ENCODE measurements at places on chromosomes 1 and 21.

DNA sequence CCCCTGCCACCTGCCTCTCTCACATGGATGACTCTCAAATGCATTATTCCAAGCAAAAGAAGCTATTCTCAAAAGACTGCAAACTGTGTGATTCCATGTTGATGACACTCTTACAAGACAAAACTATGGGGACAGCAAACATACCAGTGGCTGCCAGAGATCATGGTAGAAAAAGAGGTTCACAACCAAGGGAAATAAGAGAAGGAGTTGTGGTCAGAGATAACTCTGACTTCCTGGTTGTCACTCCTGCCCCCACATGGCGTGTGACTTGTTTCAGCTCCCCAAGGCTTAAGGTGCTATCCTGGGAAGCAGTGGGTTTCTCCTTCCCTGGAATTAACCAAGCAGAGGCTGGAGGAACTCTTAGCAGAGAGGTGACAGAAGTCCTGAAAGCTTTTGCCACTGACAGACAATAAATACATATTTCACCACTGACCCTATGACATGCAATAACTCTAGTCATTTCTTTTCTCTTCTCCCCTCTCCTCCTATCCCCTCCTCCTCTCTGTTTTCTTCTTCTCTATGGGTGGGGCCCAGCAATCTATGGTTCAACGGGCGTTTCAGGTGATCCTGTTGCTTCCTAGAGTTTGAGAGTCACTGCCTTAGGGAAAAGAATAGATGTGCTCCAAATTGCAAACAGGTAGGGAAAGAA, 185.1 kb downstream of the FCRL5 start:
- H3K4me3 ChIP-seq, result no peak overlapping the region

GRCh38 chr1:183887826-183888819, 83.2 kb downstream of the RGL1 start:
- peak; percentile 48 for DNase-seq
- no peak overlapping the region for H3K4me3 ChIP-seq
- H3K4me1 ChIP-seq, result peaks cover 15% of the 10 kb centered on the region
- no peaks in the 10 kb centered on the region for H3K36me3 ChIP-seq

DNA sequence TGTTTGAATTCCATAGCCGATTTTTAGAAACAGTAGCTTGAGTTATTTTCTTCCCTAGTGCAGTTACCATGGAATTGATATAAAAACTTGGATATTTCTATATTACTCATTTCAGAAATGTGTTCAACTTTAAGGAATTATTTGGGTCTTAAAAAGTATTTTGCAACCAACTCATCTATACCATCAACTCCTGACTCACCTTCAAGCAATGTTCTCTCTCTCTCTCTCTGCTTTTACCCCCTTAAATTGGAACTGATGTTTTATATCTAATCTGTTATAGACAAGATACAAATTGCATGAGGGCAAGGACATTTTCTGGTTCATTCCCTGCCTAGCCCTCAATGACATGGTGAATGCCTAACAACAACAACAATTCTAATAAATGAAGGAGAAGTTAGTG, 214.7 kb upstream of the NRIP1 start:
- DNase-seq, result no peak
- peaks cover 17% of the 10 kb centered on the region for H3K4me1 ChIP-seq
- no peaks in the 10 kb centered on the region for H3K27me3 ChIP-seq
- no peaks in the 10 kb centered on the region for H3K36me3 ChIP-seq
- no peak overlapping the region for H3K27ac ChIP-seq
- no peak overlapping the region for H3K4me3 ChIP-seq

DNA sequence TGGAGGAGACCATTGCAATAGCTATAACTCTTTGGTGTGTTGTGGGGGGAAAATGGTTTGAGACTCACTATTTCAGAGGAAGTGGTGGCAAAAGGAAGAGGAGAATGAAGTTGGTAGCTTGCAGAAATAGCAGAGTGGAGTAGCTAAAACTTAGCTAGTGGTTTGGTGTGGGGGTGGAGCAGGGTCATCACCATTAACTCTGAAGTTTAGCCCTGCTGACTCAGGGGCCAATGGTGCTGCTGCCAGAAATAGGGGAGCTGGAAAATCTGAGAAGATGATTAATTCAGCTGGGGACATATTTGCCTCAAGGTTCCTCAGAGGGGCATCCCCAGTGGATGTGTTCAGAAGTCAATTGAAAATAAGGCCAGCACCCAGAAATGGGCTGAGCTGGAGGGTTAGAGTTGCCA, 65.4 kb downstream of the RUNX1 start:
- H3K27ac ChIP-seq, result no peak overlapping the region
- no peak overlapping the region for H3K4me3 ChIP-seq
- peaks cover 78% of the 10 kb centered on the region for H3K4me1 ChIP-seq
- no peaks in the 10 kb centered on the region for H3K27me3 ChIP-seq

DNA sequence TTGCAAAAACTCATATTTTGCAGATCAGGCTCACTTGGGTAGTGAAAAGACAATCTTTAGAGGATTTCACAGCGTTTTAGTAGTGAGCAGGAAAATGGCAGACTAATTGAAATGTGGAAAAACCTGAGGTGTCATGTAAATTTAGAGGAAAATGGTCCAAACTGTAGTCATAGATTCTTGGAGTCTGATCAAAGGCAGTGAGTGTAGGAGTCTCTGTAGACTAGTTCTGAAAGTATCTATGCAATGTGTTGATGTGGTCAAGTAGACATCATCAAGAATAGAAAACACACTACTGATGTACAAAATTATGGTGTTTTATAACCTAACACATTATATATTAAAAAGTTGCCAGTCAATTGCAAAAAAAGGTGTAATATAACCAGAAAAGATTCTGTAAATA, 143.2 kb upstream of the C1orf105 start:
- no peak overlapping the region for H3K27ac ChIP-seq
- H3K4me1 ChIP-seq, result no peaks in the 10 kb centered on the region
- H3K4me3 ChIP-seq, result no peak overlapping the region

DNA sequence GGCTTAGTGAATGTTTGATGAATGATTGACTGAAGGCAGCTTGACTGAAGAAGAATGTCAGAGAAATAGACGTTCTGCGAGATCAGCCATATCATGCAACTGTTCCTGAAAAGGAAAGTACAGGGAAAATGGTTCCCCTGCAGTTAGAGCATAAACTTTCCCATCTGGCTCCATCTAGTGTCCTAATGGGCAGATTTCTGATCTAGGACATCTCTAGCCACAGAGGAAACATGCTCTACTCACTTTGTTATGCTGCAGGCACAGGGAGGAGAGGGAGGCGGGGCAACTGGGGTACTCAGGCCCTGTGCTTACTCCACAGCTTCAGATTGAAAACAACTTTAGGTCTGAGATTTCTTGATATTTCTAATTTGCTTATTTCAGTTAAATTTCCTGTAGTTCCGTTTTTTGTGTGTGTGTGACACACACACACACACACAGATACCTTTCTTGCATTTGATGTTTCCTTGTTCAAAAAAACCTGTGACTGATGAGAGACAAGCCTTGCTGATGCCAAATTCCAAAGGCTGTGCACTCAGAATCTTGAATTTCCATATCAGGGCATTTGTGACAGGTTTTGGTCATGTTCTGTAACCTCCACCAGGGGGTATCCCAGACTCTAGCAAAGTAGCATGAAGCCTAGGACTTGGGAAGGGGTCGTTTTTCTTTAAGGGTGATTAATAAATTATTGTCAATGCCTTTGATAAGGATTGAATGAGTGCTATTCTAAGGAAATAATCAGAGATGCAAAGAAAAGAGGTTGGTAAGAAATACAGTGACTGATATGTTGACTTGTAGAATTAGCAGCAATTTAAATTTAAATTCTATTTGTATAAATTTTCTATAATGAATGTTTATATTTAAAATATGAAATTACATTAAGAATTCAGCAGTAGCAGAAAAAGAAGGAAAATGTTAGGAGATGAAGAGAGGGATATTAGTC, 139.7 kb upstream of the BEND5 start:
- peaks cover 5% of the 10 kb centered on the region for H3K27me3 ChIP-seq
- no peaks in the 10 kb centered on the region for H3K4me1 ChIP-seq
- DNase-seq, result peak; percentile 40
- H3K36me3 ChIP-seq, result no peaks in the 10 kb centered on the region

DNA sequence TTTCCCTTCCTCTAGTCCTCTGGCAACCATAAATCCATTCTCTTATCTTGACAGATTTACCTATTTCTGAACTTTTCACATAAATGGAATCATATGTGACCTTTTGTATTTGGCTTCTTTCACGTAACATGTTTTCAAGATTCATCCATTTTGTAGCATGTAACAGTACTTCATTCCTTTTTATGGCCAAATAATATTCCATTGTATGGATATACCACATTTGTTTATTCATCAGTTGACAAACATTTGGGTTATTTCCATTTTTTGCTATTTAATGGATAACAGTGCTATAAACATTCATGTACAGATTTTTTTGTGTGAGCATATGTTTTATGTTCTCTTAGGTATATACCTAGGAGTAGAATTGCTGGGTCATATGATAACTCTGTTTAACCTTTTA, 54.0 kb downstream of the RPAP2 start:
- H3K4me1 ChIP-seq, result no peaks in the 10 kb centered on the region
- H3K27ac ChIP-seq, result no peak overlapping the region
- peaks cover 3% of the 10 kb centered on the region for H3K36me3 ChIP-seq
- no peaks in the 10 kb centered on the region for H3K27me3 ChIP-seq
- DNase-seq, result no peak

- H3K4me1 ChIP-seq, result peaks cover 3% of the 10 kb centered on the region
- H3K27me3 ChIP-seq, result peaks cover 10% of the 10 kb centered on the region
- DNase-seq, result no peak
- no peaks in the 10 kb centered on the region for H3K36me3 ChIP-seq
Observed at GRCh38 chr1:158124034-158124433, 56.7 kb upstream of the CD1D start.

DNA sequence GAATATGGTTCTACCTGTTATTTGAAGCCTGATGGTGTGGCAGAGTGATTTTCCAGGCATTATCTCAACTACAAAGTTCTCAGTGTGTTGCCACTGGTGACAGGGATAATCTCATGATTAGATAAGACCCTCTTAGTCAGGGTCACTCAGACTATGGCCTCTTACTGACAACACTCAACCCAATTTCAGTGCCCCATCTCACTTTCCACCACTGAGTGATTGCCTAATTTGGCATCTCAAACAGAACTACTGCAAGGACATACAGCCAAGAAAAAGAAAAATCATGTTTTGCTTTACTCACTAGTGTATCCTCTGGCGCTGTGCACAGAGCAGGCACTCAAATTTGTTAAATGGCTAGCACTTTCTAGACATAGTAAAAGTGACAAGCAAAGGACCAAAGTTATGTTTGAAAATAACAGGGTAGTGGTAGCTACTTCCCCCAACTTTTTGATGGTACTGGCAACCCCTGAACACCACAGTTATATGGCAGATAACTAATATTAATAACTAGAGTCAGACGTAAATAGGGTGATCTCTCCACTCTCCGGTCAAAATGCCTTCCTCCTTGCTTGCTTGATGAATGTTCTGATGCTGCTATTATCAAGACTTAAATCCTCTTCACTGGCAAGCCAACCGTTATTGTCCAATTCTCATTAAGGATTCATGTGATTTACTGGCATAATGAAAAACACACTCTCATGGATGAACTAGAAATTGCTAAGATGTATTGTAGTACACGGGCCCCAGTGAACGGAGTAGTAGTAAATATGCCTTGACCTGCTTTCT, 37.1 kb upstream of the SLC30A10 start:
- H3K27me3 ChIP-seq, result no peaks in the 10 kb centered on the region
- H3K27ac ChIP-seq, result no peak overlapping the region
- H3K36me3 ChIP-seq, result peaks cover 22% of the 10 kb centered on the region
- no peaks in the 10 kb centered on the region for H3K4me1 ChIP-seq
- H3K4me3 ChIP-seq, result no peak overlapping the region

DNA sequence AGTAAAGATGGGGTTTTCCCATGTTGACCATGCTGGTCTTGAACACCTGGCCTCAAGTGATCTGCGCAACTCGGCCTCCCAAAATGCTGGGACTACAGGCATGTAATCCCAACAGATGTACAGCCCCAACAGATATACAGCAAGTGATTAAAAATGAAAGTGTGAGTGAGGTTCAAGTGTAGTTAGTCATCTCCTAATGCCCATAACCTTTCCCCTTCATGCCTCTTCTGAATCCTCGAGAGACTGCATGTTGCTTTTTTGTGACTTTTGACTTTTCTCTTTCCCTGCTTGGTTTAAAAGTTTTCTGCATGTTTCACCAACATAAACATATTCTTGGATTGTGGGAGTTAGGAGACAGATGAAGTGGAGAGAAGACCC, 31.2 kb downstream of the KCNK2 start:
- DNase-seq, result no peak
- H3K36me3 ChIP-seq, result no peaks in the 10 kb centered on the region
- H3K4me1 ChIP-seq, result no peaks in the 10 kb centered on the region
- H3K27ac ChIP-seq, result no peak overlapping the region

DNA sequence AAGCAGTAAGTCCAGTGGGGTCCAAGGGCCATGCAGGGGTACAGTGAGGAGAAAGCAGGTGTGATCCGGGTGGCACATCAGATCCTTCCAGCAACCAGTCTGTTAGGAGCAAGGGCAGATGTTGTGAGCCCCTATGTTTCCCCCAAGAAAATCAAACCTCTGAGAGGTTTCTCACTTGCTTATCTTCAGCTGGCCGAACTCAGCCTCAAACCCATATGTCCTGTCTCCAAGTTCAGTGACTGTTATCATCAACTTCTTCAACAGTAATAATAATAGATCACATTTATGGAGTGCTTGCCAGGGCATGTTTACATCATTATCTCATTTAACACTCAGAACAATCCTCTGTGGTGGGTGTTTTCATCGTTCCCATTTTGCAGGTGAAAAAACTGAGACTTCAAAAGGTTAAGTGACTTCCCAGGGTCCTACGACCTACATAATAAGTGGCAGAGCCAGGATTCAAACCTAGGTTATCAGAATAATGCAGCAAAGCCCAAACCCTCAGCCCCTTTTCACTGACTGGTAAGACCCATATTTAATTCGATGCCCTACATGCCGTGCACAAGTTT, 3.3 kb downstream of the CAPN2 start:
- peaks cover 2% of the 10 kb centered on the region for H3K27me3 ChIP-seq
- H3K36me3 ChIP-seq, result no peaks in the 10 kb centered on the region
- H3K4me1 ChIP-seq, result peaks cover 44% of the 10 kb centered on the region
- H3K4me3 ChIP-seq, result no peak overlapping the region
- H3K27ac ChIP-seq, result no peak overlapping the region
- DNase-seq, result no peak

DNA sequence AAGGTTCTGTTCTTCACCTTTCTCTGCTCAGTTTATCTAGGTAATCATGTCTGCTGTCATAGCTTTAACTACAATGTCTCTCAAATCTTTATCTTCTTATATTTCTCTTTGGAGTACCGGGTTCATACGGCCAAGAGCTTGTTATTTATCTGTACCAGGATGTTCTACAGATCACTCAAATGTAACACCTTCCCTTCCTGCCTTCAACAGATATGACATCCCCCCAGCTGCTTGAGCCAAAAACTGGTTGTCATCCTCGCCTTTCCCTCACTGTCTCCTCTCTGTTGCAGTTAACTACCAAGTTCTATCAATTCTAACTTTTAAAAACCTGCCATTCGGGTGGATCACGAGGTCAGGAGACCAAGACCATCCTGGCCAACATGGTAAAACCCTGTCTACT, 148.9 kb downstream of the PHTF1 start:
- DNase-seq, result no peak
- H3K4me1 ChIP-seq, result no peaks in the 10 kb centered on the region
- no peaks in the 10 kb centered on the region for H3K36me3 ChIP-seq
- H3K4me3 ChIP-seq, result no peak overlapping the region
- no peak overlapping the region for H3K27ac ChIP-seq

Measured in common myeloid progenitor, CD34-positive (primary cell).